Left colon (tissue), 2 donors: ENCODE measurements at places on chromosomes 13 and 19. TPM values are rescaled to one million over a fixed set of nuclear protein-coding genes. Genes with fewer than 3 reads are reported as not detected.

Gene ZNF665
- total RNA-seq = 1.8 TPM

- no peak for DNase-seq
Observed at GRCh38 chr13:75660694-75661093, 24.6 kb downstream of the LMO7 start.

DNA sequence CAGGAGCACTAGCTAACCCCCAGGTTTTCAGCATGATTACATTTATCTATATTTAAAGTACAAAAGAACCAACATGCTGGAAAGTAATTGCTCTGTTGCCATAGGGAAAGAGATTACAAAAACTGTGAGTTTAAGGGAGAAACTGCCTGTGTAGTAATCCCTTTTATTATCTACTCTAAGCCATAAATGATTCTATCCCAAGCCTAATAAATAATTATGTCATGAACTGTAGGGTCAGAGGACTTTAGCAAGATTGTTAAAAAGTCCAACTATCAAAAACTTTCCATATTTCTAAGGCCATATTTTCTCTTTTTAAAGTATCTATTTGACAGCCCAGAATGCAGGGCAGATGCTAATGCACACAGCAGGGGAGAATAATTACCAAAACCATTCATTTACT is 573.8 kb upstream of the MIR17HG start:
- no peak for DNase-seq

- no peak for DNase-seq
Observed at GRCh38 chr19:273393-273792, 17.8 kb downstream of the PLPP2 start.

GRCh38 chr19:38291855-38292254 is 12.2 kb upstream of the C19orf33 start:
- DNase-seq = no peak

GRCh38 chr19:291561-292280 is 518 bp upstream of the PLPP2 start:
- DNase-seq = no peak

- DNase-seq = no peak
Observed at GRCh38 chr13:83536941-83537340, 345.3 kb downstream of the SLITRK1 start.

GRCh38 chr13:95706356-95706755 is 29.4 kb downstream of the DNAJC3 start:
- DNase-seq = no peak
